ENCODE measurements at places on chromosomes 12 and 14.
A peak's percentile ranks its signal among the peaks of the same experiment; 100 is the strongest.

DNA sequence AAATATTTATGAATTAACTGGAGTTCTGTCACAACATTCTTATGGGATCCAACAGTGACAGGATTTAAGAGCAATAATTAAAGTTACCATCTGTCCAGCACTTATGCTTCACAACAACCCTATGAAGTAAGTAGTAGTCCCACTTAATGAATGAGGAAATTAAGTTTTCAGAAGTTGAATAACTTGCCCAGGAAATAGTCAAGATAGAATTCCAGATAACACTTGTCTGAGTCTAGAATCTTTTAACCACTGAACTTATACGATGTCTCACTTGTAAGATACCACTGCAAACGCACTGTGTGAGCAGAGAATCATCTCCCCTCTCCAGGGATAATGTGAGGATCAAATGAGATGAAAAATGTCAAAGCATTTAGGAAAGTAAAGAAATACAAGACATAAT, 3.3 kb upstream of the TTC9 start:
- DNase-seq, result no peak

DNA sequence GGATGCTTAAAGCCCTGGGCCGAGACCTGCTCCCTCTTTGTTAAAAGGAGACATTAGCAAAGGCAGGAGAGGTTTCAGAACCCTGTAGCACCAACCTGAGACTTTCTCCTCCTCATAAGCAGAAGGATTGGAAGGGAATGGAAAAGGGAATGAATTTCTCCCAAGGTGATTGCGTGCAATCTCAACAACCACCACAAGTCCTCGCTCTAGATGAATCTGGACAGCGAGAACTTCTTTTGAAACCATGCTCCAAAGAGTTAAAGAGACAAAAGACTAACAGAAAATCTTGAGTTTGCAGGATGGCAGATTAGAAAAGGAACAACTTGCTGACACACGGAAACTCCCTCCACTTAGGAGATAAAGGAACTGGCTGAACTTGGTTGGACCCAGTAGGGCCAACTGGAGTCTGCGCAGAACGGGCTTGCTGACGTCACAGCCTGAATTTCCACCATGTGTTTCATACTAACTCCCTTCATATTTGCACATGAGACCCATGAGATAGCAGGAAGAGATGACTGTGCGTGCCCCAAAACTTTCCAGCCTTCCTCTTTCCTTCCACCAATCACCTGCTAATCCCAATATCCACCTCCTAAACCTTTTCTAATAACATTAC, 137.0 kb downstream of the PTPN11 start:
- no peak for DNase-seq

GRCh38 chr14:96676166-96676565, 121.0 kb upstream of the VRK1 start:
- no peak for DNase-seq

GRCh38 chr12:14239350-14239934, 126.0 kb upstream of the ATF7IP start:
- no peak for DNase-seq

DNA sequence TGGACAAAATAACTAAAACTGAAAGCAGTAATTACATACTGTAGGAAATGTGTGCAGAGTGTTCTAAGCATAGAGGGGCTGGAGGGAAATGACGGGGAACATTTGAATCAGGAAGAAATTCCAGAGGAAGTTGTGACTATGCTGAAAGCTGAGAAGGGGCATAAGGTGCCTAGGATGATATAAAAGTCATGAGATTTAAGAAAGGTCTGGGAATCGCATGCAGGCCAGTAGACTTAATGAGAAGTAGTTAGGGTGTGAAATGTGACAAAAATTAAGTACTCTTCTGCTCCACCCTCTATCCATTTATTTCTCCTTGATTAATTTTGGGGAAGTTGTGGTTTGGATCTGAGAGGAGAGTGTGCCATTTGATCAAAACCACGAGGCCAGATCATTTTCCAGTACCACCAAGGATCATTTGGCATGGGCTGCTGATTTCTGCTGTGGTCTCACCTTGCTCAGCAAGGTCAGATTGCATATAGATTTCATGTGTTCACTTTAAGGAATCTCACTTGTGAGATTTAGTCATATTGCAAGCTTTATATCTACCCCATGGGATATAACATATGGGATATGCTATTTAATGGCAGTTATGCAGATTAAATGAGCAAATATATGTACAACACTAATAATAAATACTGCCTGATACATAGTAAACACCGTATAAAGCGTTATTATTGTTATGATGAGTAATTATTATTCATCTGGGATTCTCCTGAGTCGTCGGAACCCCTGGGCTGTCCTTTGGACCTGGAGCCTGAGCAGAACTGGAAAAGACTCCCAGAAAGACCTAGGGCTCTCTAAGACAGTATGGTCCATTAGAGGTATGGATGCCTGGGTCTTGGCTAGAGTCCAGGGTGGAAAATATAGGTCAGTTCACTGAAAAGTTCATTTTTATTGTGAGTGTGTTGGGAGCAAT, 72.3 kb downstream of the SRGAP1 start:
- DNase-seq, result no peak

GRCh38 chr12:109539508-109539907, 33.8 kb downstream of the MMAB start:
- DNase-seq, result no peak

DNA sequence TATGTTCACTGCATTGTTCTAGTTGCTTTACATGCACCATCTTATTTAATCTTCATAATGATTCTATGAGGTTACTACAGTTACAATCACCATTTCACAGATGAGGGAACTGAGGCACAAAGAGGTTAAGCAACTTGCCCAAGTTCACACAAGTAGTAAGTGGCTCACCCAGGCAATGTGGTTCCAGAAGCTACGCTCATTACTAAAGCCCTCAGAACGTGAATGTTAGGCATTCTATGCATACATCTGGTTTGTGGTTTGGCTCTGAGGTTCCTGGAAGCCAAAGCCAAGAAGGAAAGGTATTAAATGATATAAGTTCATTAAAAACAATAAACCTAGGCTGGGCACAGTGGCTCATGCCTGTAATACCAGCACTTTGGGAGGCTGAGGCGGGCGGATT, 14.4 kb upstream of the VRTN start:
- DNase-seq, result no peak

DNA sequence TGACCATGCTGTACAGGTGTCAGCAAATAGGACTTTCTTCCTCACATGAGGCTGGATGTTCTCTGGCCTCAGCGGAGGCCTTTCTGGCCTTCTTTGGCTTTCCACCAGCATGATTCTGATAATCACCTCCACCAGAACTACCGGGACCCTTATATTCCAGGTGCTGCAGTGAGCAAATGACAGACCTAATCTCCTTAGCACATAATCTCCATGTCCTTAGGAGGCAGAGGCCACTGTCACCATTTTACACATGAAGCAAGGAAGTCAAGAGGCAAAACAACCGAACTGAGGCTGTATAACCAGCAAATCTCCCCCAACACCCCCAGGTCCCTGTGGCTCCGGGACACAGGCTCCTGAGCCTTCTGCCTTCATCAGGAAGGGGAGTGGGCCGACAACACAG, 91.2 kb downstream of the ITPK1 start:
- no peak for DNase-seq

DNA sequence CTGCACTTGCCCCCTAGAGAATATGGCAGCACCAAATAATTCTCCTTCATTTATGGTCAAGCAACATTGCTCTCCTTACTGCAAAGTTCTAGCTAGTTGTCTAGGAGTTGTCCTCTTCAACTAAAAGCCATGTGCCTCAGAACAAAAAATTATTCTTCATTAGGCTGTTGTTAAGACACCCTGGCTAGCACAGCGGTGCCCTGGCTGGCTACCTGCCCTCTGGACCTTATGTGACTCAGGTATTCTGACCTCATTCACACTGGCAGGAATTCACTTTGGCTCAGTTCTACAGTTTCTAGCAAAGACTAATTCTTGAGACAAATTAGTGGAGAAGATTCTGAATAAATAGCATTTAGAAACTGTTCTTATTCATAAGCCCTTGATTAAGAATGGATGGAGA, 224.4 kb upstream of the KRR1 start:
- no peak for DNase-seq

DNA sequence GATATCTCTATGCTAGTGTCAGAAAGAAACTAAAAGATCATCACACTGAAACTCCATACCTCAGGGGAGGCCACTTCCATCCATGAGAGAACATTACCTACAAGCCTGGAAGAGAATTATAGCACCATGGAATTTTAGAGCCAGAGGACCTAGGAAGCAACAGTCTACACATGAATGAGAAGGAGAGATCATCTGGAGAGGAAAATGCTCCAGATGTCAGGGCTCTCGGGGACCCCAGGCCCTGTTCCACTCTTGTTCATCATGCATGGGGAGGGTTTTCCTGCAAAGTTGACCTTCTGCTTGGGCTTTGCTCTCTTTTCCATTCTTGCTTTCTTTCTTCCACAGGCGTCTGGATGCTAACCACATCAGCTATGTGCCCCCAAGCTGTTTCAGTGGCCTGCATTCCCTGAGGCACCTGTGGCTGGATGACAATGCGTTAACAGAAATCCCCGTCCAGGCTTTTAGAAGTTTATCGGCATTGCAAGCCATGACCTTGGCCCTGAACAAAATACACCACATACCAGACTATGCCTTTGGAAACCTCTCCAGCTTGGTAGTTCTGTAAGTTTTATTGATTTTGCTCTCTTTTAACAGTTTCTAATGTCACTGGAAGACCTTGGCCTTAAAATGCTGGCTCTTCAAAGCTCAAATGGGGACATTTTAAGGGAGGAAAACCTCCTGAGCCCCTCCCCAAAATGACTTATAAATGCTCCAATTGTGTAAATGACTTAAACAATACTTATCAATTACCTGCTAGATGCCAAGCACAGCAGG, 110.7 kb downstream of the ZFC3H1 start:
- no peak for DNase-seq

DNA sequence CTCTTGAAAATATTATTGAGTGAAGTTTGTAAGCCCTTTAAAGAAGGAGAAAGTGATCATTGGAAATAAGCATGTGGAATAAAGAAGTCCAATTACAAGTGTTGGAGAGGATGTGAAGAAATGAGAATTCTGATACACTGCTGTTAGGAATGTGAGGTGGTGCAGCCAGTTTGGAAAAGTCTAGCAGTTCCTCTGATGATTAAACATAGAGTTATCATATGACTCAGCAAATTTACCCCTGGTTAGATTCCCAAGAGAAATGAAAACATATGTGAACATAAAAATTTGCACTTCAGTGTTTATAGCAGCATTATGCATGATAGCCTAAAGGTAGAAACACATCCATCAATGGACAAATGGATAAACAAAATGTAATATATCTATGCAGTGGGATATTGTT, 319.9 kb downstream of the AEBP2 start:
- no peak for DNase-seq

GRCh38 chr12:84911271-84912197, 1.1 kb downstream of the SLC6A15 start:
- peak; percentile 36 for DNase-seq

DNA sequence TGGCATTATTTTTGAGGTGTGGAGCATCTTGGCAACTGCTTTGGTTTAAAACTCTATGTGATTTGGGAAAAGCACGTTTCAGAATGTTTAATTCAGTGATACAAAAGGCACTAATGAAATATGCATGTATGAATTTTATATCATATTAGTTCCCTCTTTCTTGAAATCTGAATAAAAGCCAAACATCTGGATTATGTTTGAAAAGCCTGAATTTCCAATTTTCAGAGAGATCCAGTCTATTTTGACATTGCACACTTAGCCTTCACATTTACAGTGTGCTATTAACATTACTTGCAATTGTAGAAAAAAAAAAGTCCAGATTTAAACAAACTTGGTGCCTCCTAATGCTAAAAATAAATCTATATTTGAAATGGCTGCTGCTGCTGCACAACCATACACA, 219.1 kb upstream of the NPAS3 start:
- DNase-seq, result no peak

GRCh38 chr12:104602406-104602805, 145.7 kb downstream of the CHST11 start:
- no peak for DNase-seq

- DNase-seq, result no peak
These were observed 12.3 kb upstream of the PARP11 start for GRCh38 chr12:3885277-3886094.

DNA sequence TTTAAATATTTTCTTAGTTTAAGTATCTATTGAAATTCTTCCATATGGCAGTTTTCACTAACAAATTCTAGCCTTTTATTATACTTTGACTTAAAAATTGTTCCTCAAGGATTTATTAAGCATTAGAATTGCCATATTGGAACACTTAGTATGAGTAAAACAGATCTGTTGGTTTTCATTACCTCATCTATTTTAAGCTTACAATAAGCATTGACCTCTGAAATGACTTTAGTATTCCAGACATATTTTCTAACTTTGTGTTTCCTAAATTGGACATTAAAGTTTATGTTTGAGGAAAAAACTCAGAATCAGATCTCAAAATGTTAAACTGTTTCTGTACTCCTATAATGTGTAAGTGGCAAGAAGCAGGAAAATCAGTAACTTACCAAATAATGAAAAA, 48.4 kb downstream of the CSRP2 start:
- no peak for DNase-seq

DNA sequence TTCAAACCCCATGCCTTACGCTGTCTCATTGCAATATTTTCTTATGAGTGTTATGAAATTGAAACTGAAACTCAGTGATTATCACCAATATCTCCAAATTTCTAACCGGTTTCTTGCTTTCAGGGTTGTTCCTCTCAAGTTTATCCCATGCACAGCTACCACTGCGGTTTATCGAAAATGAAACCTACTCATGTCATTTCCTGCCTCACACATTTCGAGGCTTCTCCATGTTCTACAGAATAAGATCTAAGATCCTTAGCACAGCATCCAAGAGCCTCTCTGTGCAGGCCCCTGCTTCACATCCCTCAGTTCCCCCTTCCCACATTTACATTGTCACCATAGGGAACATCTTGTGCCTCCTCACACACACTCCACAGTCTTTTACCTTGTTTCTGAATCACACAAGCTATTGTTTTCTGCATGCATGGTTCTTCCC, 45.5 kb upstream of the FAR2 start:
- DNase-seq, result no peak

- DNase-seq, result no peak
These were observed 36.3 kb downstream of the PRKAB1 start for GRCh38 chr12:119704065-119704747.

DNA sequence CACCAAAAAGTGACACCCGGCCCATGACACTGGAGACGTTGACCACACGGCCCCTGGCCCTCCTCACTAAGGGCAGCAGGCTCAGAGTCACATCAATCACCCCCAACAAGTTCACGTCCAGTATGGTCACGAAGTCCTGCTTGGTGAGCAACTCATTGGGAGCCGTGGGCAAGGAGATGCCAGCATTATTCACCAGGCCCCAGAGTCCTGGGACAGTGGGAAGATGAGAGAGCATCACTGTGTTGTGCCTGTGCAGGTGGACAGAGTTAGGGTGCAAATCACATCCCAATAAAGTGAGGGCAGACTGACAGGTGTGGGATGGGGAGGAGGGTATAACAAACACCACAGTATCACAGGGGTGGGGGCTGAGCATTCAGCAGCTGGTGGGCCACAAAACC, 2.5 kb downstream of the RDH16 start:
- DNase-seq, result no peak

DNA sequence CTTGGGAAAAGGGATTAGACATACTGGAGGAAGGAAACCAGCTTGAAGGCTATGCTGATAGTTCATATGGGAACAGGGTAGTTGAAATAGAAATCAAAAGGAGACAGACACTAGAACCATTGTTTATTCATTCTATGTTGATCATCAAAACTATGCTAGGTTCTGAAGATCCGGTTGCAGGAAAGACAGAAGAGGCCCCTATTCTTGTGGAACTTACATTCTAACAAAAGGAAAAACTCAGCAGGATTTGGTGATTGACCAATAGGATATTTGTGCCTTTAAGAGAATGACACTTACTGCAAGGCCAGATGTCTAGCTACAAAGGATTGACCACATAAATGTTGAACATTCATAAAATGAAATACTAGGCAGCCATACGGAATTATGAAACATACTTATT, 179.2 kb downstream of the AKAP6 start:
- no peak for DNase-seq
